ENCODE measurements at places on chromosomes 6 and 20.

- no peak for DNase-seq
Observed at GRCh38 chr6:98056955-98057354, 773.9 kb upstream of the MMS22L start.

- DNase-seq, result peak; percentile 13
Observed at GRCh38 chr6:127606131-127606562, 29.2 kb downstream of the C6orf58 start.

- no peak for DNase-seq
Observed at GRCh38 chr6:36326356-36326995, 10.2 kb downstream of the BNIP5 start.

DNA sequence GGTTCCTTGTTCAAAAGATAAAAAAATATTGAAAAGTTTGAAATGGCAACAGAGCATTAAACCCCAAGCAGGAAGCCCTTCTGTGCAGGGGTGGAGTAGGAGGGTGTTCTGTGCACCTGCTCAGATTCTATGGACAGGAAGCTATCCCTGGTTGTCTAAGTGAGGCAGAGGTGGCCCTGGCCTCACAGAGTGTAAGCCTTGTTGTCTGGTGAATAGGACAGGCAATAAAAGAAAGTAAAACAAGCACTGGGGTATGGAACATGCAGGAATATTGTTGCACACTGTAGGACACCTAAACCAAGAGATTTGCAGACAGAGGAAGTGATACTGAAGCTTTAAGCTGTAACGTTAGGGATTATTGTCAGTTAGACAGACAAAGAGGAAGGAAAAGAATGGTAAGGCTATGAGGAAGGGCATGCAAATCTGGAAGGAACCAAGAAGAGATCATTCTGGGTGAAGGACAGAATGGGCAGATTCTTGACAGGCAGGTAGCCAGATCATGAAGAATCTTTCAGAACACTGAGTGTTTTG, 66.8 kb downstream of the TBC1D7 start:
- no peak for DNase-seq

DNA sequence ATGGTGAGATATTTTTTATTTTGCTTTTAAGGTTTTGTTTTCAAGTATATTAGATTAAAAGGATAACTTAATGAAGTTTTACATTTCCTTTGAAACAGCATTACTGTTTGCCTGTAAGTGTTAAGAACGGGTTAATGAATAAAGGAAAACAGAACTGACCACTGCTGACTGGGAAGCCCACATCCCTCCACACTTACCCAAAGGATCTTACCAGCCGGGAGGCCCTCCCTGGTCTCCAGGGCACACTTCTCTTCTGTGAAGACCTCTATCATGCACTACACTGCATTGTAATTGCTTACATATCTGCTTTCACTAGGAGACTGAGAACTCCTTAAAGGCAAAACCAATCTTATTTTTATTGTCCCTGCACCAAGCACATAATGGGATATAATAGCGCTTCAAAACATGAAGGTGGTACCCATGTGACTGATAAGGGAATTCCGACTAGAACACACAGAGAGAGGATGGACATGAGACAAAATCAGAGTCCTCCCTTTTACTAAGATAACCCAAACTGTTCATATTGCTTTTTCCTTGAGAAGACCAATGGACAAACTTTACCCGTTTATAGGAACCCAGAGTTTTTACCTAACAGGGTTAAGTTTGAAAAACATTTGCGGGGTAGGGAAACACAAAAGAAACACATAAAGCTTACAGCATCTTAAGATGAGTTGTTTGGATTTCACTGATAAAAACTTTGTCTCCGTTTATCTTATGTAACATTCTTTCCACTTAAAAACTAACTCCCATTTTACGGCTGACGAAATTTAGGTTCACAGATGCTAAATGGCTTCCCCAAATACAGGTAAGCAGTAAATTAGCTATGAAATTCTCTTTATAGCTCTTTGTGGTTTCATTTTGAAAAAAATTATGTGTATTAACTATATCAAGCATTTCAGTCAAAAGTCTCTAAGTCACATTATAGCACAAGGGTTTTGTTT, 8.7 kb downstream of the EZR start:
- no peak for DNase-seq

GRCh38 chr20:20138301-20139064, 86.2 kb downstream of the CFAP61 start:
- no peak for DNase-seq

DNA sequence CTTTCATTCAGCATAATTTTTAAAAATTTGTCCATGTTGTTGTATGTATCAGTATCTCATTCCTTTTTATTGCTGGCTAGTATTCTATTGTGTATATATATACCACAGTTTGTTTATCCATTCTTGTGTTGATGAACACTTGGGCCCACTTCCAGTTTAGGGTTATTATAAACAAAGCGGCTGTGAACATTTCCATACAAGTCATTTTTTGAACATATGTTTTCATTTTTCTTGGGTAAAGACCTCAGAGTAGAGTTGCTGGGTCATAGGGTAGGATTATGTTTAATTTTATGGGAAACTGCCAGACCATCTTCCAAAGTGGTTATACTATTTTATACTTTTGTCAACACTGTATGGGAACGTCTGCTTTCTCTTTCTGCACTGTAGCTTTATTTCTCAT, 55.3 kb downstream of the RBM24 start:
- DNase-seq, result no peak

DNA sequence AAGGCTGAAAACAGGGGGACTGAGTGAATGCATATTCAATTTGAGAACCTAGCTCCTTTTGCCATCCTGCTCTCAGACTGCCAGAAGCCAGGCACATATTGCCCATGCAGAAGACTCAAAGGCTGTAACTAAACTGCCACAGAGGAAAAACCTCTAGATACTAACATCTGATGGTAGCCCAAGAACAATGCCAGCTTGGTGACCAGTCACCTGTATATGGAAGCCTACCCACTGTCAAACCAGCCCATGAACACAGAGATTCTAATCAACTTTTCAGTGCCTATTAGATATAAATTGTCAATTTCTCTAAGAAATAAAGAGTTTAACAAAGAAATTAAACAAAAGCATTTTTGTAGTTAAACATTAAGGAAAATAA, 34.2 kb downstream of the GPR63 start:
- no peak for DNase-seq

GRCh38 chr6:41209547-41210320, 8.8 kb upstream of the TREML2 start:
- no peak for DNase-seq

DNA sequence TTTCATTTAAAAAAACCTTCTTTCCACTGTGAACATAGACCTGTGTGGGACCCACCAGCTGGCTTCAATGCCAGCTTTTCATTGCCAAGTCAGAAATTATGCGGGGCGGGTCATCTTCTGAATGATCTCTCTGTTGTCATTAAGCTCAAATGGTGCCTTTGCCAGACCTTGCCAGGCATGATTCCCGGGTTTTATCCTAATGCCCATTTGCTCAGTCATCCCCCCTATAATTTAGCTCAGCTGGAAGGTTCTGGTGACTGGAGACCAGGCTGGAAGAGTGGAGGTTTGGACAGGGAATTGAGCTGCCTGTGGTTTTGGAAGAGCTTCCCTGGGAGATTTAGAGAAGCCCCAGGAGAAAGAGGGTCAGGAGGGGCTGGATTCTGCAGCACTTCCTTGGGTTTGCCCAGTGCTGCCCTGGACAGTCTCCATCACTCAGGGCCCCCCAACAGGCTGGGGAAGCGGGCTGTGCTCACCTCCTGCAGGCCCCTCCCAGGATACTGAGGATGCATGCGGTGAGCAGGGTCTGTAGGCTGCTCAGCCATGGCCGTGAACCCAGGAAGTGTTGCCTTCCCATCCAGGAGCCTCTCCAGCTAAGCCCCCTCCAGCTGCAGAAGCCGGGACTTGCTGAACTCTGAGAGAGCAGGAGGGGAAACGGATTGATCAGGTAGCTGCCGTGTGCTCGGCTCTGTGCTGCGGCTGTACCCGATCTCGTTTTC, 273.0 kb downstream of the CDH4 start:
- no peak for DNase-seq

GRCh38 chr6:112008482-112008881, 45.4 kb upstream of the CCN6 start:
- no peak for DNase-seq

GRCh38 chr20:41476013-41476441, 109.4 kb upstream of the EMILIN3 start:
- no peak for DNase-seq

DNA sequence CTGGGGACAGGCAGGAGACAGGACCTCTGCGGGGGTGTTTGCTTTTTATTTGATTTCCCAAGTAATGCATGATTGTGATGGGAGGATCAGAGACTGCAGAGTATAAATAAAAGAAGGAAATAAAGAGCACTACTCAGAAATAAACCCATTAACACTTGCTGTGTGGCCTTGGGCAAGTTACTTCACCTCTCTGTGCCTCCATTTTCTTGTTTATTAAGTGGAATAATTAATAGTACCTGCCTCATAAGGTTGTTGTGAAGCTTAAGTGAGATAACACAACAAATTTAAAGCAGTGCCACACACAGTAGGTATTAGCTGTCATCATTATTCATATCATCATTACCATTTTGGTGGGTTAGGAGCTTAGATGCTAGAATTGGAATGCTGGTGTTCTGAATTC, 8.1 kb downstream of the CEBPB start:
- DNase-seq, result no peak

- DNase-seq, result no peak
Observed at GRCh38 chr20:38128691-38129090, 36.4 kb downstream of the TGM2 start.

DNA sequence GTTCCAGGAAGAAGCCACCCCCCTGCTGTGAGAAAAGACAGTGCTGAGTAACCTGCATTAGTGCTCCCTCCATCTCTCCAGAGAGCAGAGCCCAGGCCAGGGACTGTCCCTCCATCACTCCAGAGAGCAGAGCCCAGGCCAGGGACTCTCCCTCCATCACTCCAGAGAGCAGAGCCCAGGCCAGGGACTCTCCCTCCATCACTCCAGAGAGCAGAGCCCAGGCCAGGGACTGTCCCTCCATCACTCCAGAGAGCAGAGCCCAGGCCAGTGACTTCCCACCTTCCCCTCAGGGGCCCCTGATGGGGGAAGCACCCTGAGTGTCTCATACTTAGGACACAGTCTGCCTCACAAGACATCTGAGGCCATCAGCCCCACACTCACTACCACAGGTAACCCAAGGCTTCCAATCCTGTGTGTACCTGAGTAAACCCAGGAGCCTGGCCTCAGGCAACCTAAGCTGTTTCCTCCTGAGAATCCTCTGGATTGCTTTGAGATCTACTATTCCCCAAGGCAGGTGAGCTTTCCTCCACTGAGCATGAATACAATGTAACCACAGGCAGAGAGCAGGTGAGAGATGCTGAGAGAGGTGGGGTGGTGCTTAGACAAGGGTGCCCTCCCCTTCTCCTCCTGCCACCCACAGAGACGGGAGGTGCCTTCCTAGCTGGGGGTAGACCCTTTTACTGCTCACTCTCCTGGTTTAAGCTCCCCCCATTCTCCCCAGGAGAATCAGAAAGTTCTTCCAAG, 4.9 kb downstream of the TBXT start:
- no peak for DNase-seq

DNA sequence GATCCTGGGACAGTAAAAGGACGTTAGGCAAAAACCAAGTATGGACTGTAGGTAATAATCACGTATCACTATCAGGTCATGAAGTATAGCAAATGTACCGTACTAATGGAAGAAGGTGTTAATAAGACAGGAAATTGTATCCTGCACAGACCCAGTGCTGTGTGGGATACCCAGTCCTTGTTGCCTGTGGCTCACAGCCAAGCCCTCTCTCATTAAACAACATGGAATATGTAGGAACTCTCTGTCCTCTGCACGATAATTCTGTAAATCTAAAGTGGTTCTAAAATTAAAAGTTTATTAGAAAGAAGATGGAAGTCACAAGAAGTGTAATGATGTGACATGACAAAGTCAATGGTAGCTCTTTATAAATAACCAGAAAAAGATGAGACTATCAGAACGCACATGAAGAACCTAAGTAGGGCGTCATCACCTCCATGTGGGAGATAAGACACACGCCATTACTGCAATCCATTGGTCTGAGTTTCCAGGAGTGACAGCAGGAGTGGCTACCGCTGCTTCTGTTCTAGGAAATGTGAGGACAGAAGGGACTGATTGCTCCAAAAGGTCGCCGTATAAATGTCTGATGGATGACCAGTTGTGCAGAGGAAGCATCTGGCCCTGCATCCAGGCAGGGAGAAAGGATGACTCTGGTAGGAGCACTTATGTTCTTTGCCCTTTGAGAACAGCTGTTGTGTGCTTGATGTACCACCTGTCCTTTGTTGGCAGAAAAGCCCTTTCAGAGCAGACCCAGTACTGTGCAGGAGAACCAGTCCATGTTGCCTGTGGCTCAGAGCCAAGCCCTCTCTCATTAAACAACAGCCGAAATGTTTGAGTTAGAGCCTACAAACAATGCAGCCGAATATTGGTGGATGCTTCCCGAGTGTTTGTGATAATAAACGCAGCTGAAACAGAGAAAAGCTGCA, 125.6 kb downstream of the FIG4 start:
- DNase-seq, result no peak

DNA sequence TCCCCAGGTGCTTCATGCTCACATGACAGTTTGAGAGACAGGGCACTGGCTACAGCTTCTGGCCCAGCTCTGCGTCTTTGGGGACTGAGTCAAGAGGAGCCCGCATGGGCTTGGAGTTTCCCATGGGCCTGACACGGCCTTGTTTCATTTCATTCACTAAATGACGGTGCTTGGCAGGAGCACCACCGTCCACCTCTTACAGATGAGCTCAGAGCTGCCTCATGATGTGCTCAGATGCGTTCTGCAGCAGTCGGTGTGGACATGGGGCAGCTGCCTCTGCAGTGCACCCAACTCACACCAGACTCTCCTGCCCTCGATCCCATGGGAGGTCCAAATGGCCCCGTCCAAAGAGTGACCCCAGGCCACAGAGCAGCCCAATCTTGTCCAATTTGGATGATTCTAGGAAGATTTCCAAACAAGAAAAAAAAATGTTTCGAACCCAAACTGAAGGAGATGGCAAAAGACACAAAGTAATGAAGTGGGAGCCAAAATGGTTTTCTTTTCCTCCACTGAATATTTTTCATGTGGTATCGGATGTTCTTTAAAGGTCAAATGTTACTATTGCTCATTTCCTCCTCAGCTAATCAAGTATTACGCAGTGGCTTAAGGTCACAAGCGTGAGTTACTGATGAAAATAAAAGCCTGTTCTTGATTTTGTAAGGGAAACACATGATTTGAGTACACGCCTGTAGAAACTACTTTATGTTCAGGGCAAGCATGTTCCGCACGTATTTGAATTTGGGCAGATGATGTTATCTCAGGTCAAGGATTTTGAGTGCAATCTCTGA, 524.2 kb downstream of the CDH26 start:
- DNase-seq, result no peak

GRCh38 chr6:35954333-35954732, 33.4 kb upstream of the SRPK1 start:
- DNase-seq, result no peak

GRCh38 chr6:112595841-112596240, 248.7 kb downstream of the RFPL4B start:
- no peak for DNase-seq

GRCh38 chr6:5116243-5116991, 31.3 kb downstream of the PPP1R3G start:
- DNase-seq, result no peak

GRCh38 chr6:170244721-170245474, 46.0 kb downstream of the DLL1 start:
- DNase-seq, result no peak

GRCh38 chr20:40462566-40462965, 226.5 kb downstream of the MAFB start:
- DNase-seq, result no peak

GRCh38 chr6:42367353-42368011, 84.2 kb downstream of the TRERF1 start:
- DNase-seq, result no peak

GRCh38 chr6:72422171-72422570, 199.7 kb upstream of the KCNQ5 start:
- DNase-seq, result no peak
